ENCODE measurements at places on chromosomes 13 and 19.

DNA sequence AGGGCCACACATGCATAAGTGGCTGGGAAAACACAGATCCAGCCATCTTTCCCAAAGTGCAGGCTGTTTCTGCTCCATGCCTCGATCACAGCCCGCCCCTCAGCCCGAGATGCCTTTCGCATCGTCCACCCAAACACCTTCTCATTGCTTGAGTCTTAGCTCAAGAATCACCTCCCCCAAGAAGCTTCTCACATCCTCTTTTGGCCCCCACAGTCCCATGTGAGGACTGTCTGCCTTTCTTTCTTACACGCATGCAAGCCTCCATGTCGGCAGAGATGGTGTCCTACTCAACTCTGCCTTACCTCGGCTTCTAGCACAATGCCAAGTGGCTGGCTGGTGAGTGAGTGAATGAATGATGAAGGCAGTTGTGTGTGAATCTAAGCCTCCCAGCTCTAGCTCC lies 18.1 kb upstream of the GSX1 start:
- no peak for DNase-seq

DNA sequence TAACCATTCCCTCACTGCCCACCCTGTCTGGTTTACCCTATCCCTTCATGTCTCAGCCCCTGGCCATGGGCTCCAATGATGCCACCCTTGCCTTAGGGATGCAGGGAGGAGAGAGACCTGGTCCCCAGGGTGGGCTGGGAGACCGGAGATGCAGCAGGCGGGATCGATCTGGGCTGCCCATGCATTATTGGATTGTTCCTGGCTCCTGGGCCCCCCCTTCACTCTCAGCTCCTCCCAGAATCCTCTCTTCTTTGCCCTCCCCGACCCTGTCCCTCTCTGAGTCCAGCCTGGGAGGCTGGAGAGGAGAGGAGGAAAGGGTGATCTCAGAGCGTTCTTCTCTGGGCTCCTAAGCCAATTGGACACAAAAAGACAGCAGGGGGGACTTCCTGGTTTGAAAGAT lies 5.8 kb downstream of the KASH5 start:
- no peak for DNase-seq

DNA sequence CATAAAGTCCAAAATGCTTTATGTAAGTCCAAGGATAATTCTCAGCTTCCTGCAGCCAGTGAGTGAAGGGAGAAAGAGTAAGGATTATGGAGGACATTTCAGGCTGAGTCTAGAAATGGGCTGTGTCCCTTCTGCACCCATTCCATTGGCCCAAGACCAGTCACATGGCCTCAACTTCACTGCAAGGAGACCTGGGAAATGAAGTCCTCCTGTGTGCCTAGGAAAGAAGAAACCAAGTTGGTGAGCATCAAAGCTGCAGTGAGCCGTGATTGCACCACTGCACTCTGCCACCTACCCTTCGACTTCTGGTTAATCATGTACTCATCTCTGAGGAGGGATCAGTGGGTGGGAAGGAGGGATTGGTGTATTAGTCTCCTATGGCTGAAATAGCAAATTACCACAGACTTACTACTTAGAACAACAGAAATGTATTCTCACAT lies 3.6 kb upstream of the CD37 start:
- DNase-seq: no peak

DNA sequence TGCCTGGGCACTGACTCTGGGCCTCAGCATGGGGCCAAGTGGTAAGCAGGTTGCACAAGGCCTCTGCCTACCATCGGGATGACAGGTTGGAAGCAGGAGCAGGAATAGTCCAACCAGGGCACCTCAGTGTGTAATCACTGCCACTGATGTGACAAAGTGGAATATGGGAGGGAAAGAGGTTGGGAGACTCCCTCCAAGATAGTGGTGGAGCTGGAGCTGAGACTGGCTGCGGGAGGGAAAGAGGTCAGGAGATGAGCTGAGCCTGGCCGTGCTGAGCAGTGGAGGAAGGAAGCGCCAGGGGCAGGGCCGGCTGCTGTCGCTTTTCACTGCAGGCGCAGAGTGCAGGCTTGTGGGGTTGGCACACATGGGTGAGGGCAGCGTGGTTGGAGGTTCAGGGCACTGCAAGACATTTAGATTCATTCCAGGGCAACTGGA lies 6.8 kb downstream of the UPF3A start:
- DNase-seq: no peak

DNA sequence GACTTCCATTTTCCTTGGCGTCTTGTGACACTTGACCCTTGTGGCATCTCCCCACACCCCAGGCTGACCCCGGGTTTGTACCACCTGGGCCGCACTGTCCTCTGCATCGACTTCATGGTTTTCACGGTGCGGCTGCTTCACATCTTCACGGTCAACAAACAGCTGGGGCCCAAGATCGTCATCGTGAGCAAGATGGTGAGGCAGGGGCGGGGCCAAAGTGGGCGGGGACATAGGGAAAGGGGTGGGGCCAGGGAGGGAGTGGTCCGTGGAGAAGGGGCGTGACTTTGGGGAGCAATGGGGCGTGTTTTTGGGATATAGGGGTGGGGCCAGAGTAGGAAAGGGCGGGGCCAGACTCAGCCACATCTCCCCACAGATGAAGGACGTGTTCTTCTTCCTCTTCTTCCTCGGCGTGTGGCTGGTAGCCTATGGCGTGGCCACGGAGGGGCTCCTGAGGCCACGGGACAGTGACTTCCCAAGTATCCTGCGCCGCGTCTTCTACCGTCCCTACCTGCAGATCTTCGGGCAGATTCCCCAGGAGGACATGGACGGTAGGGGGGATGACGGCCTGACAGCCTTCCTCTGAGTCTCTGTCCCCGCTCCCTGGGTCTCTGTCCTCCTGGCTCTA lies 42.8 kb downstream of the TRPM4 start:
- DNase-seq: no peak

GRCh38 chr19:50173127-50173526 lies 10.0 kb upstream of the IZUMO2 start:
- no peak for DNase-seq

DNA sequence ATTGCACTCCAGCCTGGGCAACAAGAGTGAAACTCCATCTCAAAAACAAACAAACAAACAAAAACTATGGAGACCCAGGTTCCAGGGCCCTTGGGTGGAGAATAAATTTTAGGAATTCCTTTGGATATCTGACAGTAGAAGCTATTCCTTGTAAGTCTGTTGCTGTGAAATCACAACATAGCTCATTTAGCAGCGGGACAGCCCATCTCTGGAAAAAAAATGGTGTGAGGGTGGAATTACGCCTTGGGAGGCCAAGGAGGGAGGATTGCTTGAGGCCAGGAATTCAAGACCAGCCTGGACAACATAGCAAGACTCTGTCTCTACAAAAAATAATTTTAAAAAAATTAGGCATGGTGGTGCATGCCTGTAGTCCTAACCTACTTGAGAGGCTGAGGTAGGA lies 15.7 kb downstream of the HMGB1 start:
- no peak for DNase-seq

- DNase-seq: no peak
These were observed 12.2 kb downstream of the RHPN2 start for GRCh38 chr19:33052352-33052972.

GRCh38 chr19:41530184-41530534 lies 45.8 kb upstream of the CEACAM21 start:
- no peak for DNase-seq

DNA sequence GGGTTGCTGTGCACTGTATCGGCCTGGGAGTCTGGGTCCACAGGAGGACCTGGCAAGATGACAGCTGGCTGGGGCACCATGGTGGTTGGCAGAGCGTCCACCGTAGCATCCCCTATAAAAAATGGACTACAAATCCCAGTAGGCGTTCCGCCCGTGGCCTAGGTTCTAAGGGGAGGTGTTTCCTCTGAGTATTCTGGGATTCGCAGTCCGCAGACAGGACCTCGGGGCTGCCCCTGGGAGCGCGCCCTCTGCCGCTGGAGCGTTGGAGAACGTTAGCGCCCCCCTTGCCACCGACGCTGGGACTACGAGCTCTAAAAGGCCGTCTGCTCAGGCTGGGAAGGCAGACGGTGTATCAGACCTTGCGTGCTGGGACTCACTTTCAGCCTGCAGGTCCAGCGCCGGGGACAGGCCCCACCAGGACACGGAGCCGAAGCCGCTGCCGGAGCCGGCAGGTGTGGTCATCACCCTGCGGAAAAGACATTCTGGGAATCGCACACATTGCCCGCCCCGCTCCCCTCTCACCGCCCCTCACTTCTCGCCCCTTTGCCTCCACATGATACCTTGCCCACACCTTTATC lies 372 bp downstream of the DNAAF3 start:
- DNase-seq: peak; percentile 88

DNA sequence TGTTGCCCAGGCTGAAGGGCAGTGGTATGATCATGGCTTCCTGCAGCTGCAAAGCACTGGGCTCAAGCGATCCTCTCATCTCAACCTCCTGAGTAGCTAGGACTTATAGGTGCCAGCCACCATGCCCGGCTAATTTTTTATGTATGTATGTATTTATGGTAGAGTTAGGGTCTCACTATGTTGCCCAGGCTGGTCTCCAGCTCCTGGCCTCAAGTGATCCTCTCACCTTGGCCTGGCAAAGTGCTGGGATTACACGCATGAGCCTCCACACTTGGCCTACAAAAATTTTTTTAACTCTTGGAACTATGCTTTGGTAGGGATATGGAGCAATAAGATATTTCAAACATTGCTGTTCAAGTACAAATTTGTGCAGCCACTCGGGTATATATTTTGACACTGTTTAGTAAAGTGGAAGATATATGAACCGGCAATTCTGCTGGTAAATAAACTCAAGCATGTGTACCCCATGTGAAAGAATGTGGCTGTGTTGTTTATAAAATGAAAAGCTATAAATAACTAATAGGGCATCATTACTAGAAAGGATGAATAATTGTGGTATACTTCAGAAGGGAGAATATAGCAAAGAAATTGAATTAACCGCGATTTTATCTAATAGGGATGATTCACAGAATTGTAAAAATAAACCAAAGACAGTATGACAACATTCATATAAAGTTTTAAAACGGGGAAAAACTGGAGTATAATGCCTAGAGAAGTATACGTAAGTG lies 1.1 kb downstream of the ZNF566 start:
- no peak for DNase-seq

- no peak for DNase-seq
These were observed 10.2 kb upstream of the ZNF546 start for GRCh38 chr19:39986643-39987042.

DNA sequence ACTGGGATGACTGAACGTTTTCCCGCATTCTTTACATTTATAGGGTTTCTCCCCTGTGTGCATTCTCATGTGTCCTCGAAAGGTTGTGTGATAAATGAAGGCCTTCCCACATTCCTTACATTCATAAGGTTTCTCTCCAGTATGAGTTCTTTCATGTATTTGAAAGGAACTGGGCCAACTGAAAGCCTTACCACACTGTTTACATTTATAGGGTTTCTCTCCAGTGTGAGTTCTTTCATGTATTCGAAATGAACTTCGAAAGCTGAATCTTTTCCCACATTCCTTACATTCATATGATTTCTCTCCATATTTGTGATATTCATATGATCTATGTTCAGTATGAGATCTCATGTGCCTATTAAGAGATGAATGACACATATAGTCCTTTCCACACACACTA lies 19.4 kb downstream of the ZNF709 start:
- DNase-seq: no peak

DNA sequence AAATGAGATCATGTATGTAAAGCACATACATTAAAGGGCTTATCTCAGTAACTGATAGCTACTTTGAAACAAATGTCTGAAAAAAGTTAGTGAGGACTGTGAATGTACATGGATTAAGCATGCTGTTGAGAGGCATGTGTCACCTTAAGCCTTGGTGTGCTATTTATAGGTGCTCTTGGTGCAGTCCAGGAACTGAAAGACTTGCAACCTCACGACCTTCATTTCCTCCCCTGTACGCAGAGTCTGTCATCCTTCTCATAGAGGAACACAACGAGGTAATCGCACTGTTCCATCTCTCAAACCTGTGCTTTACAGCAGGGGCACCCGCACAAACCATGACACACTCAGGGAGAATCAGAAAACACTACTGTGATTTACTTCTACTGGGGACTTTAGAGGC lies 65.6 kb downstream of the UFM1 start:
- no peak for DNase-seq

- DNase-seq: no peak
These were observed 40.7 kb upstream of the DOCK9 start for GRCh38 chr13:99018418-99019180.

DNA sequence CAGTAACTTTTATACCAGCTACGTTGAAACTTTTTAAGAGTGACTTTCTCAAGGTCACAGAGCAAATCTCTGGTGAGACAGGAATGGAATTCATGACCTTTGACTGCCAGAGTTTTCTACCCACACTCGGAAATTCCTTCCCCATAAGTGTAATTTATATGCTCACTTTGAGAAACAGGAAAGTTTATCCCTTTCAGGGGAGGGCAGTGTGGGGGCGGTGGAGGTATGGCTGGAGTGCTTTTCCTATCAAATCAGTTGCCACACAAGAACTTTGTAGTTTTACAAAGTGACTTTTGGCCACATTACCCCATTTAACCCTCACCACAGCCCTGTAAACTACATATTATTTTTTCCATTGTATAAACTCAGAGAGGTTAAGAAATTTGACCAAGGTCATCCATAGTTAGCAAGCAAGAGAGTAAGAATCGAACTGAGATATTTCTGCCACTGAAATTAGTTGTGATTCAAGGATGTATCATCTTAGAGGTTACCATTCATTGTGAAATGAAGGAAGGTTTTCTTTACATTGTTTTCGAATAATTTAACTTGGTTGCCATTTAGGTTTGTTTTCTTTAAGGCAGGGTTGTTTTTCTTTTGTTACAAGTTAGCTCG lies 5.9 kb downstream of the KLF12 start:
- no peak for DNase-seq

Measured in glutamatergic neuron (in vitro differentiated cells).